Mucosa of descending colon (tissue), 3 donors: ENCODE measurements at places on chromosomes 7 and 10. TPM values are rescaled to one million over a fixed set of nuclear protein-coding genes. Genes with fewer than 3 reads are reported as not detected.

GHRHR gene
- not detected for total RNA-seq

STEAP4 gene
- 2.1 TPM for total RNA-seq

PHKG1 gene
- total RNA-seq = 0.58 TPM

DNA sequence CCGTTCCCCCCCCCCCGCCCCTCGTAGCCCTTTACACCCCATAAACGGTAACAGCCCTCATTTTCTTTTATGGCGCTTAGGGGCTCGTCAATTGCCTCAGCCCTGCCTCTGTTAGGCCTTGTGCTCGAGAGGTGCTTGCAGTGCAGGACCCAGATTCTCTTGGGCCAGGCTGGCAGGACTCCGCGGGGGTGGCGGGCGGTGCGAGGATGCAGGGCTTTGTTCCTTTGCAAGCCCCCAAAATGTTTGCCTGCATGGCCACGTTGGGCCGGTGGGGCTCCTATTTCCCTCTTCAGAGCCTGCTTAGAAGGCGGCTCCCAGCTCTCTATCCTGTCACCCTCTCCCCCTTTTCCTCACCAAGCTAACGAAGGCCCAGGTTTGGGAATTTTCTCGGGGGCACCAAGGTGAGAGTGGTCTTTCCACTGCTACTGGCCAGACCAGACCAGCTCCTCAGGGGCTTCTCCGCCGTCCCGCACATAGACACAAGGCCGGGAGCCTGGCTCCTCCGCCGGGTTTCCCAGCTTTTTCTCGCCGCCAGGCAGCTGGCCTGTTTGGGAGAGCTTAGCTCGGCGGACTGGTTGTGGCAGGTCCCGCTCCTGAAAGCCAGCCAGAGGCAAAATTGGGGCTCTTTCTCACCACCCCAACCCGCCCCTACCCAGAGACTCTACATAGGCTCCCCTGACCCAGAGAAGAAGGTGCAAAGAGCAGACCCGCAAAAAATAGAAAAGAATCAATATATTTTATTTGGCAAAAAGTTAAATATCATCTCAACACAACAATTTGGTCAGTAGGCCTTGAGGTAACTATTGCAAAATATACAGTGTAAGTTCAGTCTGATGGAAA lies 3.4 kb downstream of the HOXA9 start:
- DNase-seq = no peak

DNA sequence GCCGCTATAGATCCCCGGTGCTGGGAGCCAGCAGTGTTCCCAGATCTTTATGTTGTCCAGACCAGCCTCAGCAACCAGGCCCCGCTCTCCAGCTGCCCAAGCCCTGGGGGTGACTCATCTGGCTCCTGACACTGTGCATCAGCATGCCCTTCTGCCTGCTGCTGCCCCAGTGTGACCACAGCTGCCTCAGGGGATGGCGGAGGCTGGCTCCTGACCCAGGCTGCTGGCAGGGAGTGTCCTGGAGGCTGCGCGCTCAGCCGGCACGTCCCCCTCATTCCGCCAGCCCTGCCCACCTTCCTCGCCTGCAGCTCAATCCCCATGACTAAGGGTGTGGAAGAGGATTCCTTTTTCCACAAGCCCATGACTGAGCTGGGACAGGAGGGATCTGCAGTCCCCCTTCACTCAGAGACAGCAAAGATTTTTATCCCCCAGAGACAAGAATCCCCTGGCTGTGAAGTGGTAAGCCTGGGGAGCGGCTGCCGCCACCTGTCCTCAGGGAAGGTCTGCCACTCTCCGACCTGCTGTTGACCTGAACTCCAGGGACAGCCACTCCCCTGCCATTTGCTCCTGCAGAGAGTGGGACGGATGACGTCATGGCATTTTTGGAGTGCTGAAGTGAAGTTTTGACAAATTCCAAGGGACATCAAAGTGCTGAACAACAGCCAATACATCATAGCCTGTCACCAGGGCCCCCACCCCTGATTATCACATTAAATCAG lies 182.8 kb upstream of the BMPER start:
- DNase-seq = no peak

GRCh38 chr10:15341502-15342128 lies 29.5 kb downstream of the FAM171A1 start:
- no peak for DNase-seq

- DNase-seq = no peak
Measured at GRCh38 chr7:30840141-30841024, 69.2 kb downstream of the MINDY4 start.

GRCh38 chr10:12403119-12403518 lies 53.8 kb downstream of the CAMK1D start:
- no peak for DNase-seq

GRCh38 chr10:59362959-59363381 lies 621 bp upstream of the FAM13C start:
- DNase-seq = peak; percentile 60

- no peak for DNase-seq
Measured at GRCh38 chr10:8312079-8312478, 257.6 kb downstream of the GATA3 start.

GRCh38 chr7:71611986-71612385 lies 480.0 kb downstream of the GALNT17 start:
- DNase-seq = no peak

GRCh38 chr7:157540020-157540419 lies 203.2 kb downstream of the DNAJB6 start:
- DNase-seq = no peak

GRCh38 chr7:152869677-152870051 lies 110.1 kb downstream of the ACTR3B start:
- no peak for DNase-seq

GRCh38 chr10:615583-616152 lies 73.8 kb downstream of the DIP2C start:
- DNase-seq = peak; percentile 13

- DNase-seq = peak; percentile 25
Measured at GRCh38 chr7:106865130-106866041, at the start of gene PIK3CG. Gene PIK3CG, plus strand, starts transcription at chr7:106865282. Its CDS starts 2,280 bp downstream, at chr7:106867562.

- no peak for DNase-seq
Measured at GRCh38 chr7:47535035-47535703, 46.7 kb downstream of the TNS3 start.

GRCh38 chr10:71683301-71683700 lies 36.3 kb downstream of the C10orf105 start:
- no peak for DNase-seq

DNA sequence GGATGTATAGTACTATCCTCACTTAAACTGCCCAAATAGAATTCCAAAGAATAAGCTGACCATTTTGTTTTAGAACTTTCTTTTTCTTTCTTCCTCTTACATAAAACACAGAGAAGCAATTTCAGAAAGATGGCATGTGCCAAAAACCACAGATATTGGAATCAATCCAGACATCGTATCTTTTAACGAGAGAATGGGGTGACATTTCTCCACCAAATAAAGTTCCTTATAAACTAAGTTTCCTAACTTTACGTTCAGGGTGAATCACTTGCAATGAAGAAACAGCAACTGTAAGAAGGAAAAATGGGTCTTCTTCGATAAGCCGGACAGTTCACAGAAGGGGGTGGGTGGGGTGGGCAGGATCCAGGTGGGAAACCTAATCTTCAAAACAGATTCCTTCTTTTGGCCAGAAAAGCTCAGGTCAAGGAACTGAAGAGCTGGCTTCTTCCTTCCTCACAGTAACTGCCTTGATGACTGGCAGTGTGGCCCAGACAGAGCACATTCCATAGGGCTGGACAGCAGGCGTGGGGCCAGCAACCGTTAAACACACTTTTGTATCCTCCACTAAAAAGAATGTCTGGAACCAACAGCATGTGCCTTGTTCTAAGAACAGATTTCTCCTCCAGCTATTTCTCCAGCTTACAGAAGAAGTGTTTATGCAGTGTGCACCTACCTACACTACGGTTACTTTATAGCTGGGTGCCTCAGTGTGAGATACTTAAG lies 31.5 kb downstream of the CREB3L2 start:
- DNase-seq = peak; percentile 51

- no peak for DNase-seq
Measured at GRCh38 chr7:79495544-79496272, 42.2 kb upstream of the MAGI2 start.

GRCh38 chr7:100572949-100573675 lies 588 bp downstream of the SAP25 start:
- DNase-seq = no peak

GRCh38 chr7:105130048-105130447 lies 116.0 kb downstream of the KMT2E start:
- DNase-seq = no peak

DNA sequence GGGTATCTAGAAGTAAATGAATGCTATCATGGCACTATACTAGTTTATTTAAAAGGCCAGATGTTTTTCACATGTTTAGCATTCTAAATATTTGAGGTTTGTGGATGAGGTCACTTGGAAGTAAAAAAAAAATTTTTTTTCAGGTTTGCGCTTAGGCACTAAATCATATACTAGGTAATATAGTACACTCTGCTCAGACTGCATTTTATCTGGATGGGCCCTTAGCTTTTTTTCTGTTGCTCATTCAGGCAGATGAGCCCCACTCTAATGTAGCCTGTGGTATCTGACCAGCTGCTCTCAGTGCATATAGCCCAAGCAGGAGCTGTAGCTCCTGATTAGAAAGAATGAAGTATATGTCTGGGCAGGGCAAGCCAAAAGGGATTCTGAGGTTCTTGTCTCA lies 210.1 kb downstream of the AUTS2 start:
- no peak for DNase-seq

- DNase-seq = no peak
Measured at GRCh38 chr7:82049442-82049841, 279.6 kb upstream of the HGF start.

DNA sequence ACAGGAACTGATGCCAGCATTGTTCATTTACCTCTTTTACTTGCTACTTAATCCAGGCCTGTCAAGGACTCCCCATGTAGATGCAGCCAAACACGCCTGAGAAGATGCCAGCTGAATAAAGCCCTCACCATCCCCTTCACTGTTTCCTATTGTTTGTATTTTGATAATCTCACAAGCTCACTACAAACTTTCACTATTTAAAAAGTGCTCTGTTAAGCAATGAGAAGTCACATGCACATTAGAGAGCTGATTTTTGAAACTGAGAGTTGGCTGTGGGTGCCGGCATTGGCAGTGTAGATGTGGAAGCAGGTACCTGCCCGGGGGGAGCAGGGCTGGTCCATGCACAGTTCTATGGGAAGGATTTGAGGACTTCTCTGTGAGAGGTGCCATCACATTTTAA lies 169.8 kb upstream of the GRB10 start:
- DNase-seq = no peak

GRCh38 chr10:125795128-125795527 lies 19.5 kb upstream of the MMP21 start:
- DNase-seq = no peak

GRCh38 chr7:101537935-101538595 lies 91.0 kb downstream of the MYL10 start:
- DNase-seq = no peak

DNA sequence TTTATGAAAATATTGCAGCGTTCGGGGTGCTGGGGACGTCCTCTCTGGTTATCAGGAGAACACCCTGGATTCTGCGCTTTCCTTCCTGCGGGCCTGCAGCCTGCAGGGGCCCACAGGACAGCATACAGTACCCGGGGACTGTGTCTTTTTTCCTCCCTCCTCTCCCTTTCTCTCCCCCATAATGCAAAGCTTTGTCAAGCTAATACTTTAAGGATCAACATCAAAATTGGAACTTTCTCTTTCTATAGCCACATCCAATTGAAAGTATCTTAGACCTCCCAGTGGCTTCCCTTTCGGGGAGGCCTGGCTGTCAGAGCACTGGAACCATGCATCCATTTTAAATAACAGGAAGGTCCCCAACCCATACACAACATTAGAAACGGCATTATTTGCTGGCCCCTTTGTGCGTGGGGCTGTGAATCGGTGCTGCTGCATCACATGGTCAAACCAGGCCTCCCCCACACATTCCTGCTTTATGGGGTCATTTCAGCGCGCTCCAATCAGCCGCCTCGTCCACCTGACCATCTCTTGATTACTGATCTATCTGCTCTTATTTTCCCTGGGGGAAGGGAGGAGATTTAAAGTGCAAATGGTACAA lies 505.1 kb downstream of the DNAJB6 start:
- no peak for DNase-seq
